Inflammatory macrophage treated with lipopolysaccharide for 4 hours (primary cell): ENCODE measurements at places on chromosomes 7 and 10.

GRCh38 chr10:29746080-29746797, 111.5 kb upstream of the SVIL start:
- no peak for DNase-seq

DNA sequence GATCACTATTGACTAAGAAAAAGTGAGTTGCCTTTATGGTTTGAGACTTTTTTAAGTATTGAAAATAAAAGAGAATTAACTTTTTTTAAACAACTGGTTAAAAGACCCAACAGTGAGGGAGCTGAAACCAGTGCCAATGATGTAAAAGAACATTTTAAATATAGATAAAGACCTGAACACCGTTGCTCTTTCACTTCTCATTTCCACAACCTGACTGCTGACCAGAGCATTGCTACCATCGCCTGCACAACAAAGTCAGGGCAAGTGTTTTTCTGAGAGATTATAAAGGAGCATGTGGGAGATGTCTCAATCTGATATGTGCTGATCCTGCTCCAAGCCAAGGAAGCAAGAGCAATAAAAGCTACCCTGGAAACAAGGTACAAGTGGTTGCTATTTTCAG, 34.7 kb downstream of the IMMP2L start:
- no peak for DNase-seq

DNA sequence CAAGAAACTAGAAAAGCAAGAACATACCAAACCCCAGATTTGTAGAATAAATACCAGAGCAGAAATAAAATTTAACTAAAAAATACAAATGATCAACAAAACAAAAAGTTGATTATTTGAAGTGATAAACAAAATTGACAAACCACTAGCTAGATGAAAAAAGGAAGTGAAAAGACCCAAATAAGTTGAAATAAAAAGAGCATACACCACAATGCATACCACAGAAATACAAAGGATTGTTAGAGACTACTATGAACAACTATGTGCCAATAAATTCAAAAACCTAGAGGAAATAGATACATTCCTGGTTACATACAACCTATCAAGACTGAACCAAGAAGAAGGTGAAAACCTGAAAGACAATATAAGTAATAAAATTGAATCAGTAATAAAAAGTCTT, 333.4 kb downstream of the SH2D4B start:
- no peak for DNase-seq

DNA sequence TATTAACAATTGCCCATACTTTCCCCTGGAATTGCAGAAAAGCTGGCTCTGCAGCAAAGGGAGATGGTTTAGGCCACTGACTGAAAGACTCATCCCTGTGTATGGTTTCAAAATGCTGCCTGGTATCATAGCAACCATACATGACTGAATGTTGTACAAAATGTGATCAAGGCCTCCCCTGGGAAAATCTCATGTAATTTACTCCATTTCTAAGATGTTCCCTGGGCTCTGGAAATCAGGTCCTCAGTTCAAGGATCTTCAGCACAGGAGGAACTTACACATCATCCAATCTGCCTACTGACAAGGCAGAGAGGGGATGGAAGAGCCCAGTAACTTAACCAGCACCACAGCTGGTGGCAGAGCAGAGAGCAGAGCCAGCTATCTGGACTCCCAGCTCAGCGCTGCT, 111.8 kb downstream of the JAZF1 start:
- no peak for DNase-seq

DNA sequence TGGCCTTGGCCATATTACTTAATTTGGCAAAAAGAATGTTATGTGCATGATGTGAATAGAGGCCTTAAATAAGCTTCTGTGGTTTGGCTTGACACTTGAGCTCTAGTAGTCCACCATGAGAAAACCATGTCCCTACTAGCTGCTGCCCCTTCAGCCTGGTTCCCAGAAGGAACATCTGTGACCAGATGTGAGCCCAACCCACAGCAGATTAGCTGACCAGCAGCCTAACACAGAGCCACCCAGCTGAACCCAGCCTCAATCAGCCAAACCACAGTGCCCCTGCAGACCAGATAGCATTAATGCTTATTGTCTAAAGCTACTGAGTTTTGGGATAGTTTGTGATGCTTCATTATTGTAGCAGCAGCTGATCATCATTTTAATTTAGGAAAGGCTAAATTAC, 16.6 kb downstream of the JAZF1 start:
- no peak for DNase-seq

DNA sequence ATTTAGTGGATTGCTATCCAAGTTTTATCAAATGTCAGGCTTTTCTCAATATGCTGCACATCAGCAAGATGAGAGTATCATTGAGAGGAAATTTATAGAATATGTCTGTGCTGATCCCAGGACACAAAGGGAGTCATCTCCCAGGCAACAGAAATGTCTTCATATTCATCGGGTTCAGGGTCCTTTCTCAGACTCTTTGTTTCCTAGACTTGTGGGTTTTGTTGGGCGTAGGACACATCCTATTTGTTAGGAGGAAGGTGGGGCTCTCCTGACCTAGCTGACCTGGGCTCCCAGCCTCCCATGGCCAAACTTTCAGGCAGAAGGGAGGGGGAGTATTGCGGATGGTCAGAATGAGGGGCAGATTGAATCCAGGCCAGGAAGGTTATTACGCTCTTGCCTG, 22.9 kb upstream of the NPS start:
- no peak for DNase-seq

- DNase-seq = no peak
Measured at GRCh38 chr7:88661921-88662320, 97.6 kb upstream of the ZNF804B start.

GRCh38 chr10:79072994-79073645, 4.4 kb downstream of the ZMIZ1 start:
- peak; percentile 46 for DNase-seq

DNA sequence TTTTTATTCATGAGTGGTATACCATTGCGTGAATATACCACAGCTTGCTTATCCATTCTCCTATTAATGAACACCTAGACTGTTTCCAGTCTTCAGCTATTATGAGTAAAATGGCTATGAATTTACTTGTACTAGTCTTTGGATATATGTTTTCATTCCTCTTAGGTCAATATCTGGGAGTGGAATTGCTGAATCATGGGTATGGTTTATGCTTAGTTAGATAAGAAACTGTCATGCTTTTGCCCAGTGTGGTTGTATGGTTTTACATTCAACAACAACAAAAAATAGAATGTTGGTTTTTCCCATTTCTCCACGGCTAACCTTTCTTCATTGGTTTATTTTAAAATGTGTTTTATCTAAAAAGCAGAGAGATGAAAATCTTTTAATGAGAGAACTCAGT, 308.3 kb downstream of the PHF14 start:
- no peak for DNase-seq

GRCh38 chr10:59970396-59971368, 64.3 kb upstream of the CCDC6 start:
- peak; percentile 67 for DNase-seq

- DNase-seq = no peak
Measured at GRCh38 chr7:29090836-29091601, 55.3 kb downstream of the CPVL start.

DNA sequence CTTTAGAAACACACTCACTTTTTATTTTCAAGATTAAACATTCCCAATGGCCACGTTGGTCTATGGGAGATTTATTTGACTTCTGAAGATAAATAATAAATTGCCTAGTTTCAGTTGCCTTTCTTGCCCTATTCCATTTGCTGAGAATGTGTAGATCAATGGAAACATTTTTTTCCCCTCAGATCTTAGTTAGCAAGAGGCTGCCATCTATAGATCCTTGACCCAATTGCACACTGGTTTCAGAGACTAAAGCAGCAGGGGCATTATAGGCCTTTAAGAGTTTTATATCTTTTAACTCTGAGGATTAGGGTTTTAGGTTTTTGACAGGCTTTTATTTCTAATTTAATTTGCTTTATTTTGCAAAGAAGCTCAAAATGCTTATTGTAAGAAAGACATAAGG, 163.2 kb upstream of the GPR26 start:
- DNase-seq = peak; percentile 15

- DNase-seq = no peak
Measured at GRCh38 chr10:131994435-131994834, 12.7 kb upstream of the BNIP3 start.

- DNase-seq = no peak
Measured at GRCh38 chr7:92735707-92736106, 100.7 kb downstream of the CDK6 start.

- no peak for DNase-seq
Measured at GRCh38 chr7:44395067-44395466, 69.7 kb upstream of the CAMK2B start.

GRCh38 chr7:146960773-146961391, 844.3 kb downstream of the CNTNAP2 start:
- no peak for DNase-seq

GRCh38 chr7:71364551-71364950, 232.6 kb downstream of the GALNT17 start:
- no peak for DNase-seq

- DNase-seq = peak; percentile 10
Measured at GRCh38 chr7:69309601-69310000, 288.7 kb upstream of the AUTS2 start.

- no peak for DNase-seq
Measured at GRCh38 chr7:157272351-157273207, 64.2 kb upstream of the DNAJB6 start.

DNA sequence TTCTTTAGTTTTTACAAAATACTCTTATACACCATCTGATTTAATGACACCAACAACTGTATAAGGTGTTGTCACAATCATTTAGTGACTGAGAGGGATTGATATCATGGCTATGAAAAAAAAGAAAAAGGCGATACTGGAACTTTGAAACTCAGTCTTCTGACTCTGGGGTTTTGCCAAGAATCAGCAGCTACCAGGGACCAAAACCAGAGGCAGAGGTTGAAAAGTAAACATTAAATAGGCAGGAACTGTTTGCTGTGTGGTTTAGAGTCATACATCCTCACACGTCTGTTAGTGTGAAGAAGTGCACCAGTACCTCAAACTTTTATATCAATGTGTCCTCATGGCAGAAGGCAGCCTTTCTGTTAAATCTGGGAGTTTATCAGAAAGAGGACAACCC, 19.9 kb upstream of the GGCT start:
- no peak for DNase-seq

- no peak for DNase-seq
Measured at GRCh38 chr7:1444214-1444924, 14.9 kb downstream of the MICALL2 start.

- no peak for DNase-seq
Measured at GRCh38 chr7:106248600-106248999, 36.2 kb downstream of the NAMPT start.

GRCh38 chr7:35723011-35723410, 28.1 kb upstream of the HERPUD2 start:
- DNase-seq = peak; percentile 20
